Fibroblast of the aortic adventitia (primary cell): ENCODE measurements at places on chromosomes 4 and X. TPM values are rescaled to one million over a fixed set of nuclear protein-coding genes. Genes with fewer than 3 reads are reported as not detected.

TMEM271 gene
- not detected in 2 replicates for total RNA-seq

HSPA4L gene
- 10.7 and 10.9 TPM in 2 replicates for total RNA-seq

ADAMTS3 gene
- total RNA-seq: 5.0 and 20.3 TPM in 2 replicates

TBC1D8B gene
- total RNA-seq: 17.1 and 17.3 TPM in 2 replicates

SPIN4 gene
- 3.1 and 13.3 TPM in 2 replicates for total RNA-seq

PCDH7 gene
- total RNA-seq: 63.0 and 172 TPM in 2 replicates

CWH43 gene
- total RNA-seq: not detected in 2 replicates

MGARP gene
- 17.1 and 56.9 TPM in 2 replicates for total RNA-seq

PRKG2 gene
- total RNA-seq: 7.8 and 7.9 TPM in 2 replicates

HEPH gene
- 29.5 and 52.8 TPM in 2 replicates for total RNA-seq
